Muscle of arm (tissue), 14 donors: ENCODE measurements at places on chromosomes 5 and 9. TPM values are rescaled to one million over a fixed set of nuclear protein-coding genes. Genes with fewer than 3 reads are reported as not detected.
A peak's percentile ranks its signal among the peaks of the same experiment; 100 is the strongest.

Gene LIX1
- polyA plus RNA-seq: 7.9 TPM

Gene CDC42SE2
- 28.9 TPM for polyA plus RNA-seq

Gene PAEP
- polyA plus RNA-seq: not detected

Gene ANKRD34B
- 0.76 TPM for polyA plus RNA-seq

Gene ZDHHC21
- polyA plus RNA-seq: 14.7 TPM

Gene FAXDC2
- 13.1 TPM for polyA plus RNA-seq

Gene SOWAHA
- not detected for polyA plus RNA-seq

Gene HRCT1
- polyA plus RNA-seq: 0.65 TPM

Gene SAXO1
- polyA plus RNA-seq: 0.15 TPM

Gene ATP6V1G1
- not detected for polyA plus RNA-seq

Gene ENC1
- 25.9 TPM for polyA plus RNA-seq

DNA sequence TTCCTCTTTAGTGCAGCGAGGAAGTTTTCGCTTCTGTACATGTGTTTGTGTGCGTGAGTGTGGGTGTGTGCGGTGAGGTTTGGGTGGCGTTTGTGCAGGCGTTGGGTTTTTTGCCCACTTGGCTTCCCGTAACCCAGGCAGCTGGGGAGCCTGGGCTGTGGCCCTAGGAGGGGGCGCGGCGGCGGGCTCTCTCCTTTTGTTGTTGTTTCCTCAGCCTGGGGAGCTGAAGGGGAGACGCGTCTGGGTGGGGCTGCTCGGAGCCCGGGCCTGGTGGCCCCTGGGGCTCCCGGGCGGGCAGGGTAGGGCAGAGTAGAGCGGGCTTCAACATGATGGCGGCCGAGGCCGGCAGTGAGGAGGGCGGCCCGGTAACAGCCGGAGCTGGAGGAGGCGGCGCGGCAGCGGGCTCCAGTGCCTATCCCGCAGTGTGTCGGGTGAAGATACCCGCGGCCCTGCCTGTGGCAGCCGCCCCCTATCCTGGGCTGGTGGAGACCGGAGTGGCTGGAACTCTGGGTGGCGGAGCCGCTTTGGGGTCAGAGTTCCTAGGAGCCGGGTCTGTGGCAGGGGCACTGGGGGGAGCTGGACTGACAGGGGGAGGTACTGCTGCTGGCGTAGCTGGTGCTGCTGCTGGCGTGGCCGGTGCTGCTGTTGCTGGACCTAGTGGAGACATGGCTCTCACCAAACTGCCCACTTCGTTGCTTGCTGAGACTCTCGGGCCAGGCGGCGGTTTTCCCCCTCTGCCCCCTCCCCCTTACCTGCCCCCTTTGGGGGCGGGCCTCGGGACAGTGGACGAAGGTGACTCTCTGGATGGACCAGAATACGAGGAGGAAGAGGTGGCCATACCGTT, 665 bp downstream of the RASA1 start:
- peak; percentile 76 for DNase-seq

DNA sequence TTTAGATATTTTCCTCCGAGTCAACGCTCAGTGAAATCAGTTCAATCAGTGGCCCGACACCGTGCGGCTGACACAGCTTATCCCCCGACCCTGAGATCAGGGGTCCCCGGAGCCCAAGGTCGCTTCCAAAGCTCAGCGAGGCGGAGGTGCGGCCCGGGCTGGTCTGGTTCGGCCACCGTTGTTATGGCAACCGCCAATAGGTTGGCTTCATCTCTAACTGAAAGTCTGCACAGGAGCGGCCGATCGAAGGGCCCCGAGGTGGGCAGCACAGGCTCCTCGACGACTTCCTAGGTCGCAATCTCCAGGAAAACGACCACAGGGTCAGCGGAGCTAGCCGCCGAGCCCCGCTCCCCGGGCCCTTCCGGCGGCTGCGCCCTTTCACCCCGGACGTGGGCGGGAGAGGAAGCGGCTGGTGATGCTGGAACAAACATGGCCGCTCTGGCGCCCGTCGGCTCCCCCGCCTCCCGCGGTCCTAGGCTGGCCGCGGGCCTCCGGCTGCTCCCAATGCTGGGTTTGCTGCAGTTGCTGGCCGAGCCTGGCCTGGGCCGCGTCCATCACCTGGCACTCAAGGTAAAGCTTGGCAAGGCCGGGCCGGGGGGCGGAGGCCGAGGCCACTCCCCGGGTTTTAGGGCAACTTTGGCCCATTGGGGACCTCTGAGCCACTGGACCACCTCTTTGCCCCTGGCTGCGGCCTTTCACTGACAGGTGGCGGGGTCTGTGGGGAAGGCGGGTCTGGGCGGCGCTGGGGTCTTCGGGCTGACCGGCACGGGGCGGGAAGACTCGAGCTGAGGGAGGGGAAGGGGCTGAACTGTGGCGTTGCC, at the start of gene GPR107:
GPR107 (plus strand) TSS at position 403 of the 821 bp plus-strand sequence; CDS start at position 430, 27 bp downstream.
- peak; percentile 79 for DNase-seq

DNA sequence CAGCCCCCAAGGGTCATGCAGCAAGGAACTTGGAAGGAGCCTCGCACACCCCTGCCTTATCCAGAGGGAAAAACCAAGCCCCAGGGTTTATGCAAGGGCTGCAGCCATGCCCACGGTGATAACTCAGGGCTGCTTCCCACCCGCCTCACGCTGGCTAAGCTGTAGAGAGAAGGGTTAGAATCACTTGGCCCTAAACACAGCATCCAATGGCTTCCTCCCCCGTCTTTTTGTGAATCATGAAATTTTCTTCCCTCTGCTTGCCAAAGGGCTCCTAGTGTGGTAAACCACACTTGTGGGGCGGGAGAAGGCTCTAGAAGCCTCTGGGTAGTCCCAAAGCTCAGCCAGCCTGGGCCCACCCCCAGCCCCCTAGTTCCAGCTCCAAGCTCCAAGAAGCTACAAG, 55.9 kb upstream of the ORM1 start:
- DNase-seq: no peak

- DNase-seq: no peak
Observed at GRCh38 chr5:40288800-40289485, 390.8 kb upstream of the PTGER4 start.

DNA sequence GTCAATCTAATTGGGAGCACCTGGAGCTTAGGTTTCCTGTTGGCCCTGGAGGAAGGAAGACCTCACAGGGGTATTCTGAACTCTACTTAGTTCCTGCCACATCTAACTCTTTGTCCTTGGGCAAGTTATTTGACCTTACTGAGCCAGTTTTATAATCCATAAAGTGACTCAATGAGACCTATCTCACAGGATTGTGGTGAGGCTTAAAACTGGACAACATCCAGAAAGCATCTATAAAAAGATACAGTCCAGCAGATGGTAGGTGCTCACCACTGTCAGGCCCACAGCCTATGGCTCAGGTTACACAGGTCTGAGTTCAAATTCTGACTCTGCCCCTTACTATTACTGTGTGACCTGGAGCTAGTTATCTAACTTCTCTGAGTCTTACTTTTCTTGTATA, 23.3 kb downstream of the KCNV2 start:
- DNase-seq: no peak

DNA sequence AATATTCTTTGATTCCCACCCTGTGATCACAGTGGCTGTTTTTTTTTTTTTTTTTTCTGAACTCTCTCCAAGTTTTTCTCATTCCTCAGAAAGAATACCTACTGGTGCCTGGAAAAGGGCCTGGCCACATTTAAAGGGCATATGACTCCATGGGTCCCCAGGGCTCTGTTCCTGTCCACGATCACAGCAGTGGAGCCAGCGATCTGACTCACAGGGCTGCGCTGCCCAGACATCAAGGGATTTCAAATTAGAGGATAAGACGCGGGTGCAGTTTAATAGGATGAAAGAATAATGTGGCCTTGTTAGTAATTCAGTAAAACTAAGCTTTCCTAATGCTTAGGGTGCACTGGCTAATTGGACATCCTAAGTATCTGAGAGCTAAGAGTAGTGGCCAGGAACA, 175.1 kb upstream of the MSX2 start:
- DNase-seq: no peak

- no peak for DNase-seq
Observed at GRCh38 chr9:128206484-128206883, 3.3 kb downstream of the DNM1 start.

GRCh38 chr5:110727025-110727314, 499 bp upstream of the TMEM232 start:
- DNase-seq: peak; percentile 3

DNA sequence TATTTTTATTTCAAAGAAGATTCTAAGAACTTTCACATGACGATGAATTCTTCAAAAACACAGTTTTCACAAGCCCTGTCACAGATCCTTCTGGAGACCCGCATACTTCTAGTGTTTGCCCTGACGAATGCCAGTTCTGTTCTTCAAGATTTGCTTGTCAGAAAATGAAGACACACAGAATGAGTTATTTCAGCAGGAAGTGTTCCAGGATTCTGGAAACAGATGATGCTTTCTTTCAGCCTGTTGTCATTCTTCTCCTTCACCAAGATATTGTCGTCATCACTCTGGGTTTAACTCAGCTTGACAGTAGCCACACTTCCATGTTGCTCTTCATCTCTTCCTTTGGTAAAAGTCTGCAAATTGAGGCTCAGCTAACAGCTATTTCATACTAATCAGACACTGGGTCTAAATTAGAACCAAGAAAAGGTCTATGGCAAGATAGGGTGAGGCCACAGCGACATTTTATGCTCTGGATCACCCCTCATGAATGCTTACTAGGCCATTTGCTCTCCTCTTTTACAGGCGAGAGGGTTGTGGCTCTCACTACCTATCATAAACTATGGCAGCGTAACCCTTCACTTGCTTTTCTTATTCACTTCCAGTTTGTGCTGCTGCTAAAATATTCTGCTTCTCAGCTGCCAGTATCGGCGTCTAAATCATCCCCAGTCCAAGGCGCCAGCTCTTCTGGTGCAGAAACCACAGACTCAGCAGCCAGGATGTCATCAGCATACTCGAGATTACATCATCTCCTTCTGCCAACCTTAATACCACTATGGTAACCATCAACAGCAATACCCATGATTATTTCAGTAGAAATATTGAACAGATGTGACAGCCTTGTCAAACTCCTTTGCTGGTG, 159.6 kb upstream of the TBCA start:
- DNase-seq: no peak

- no peak for DNase-seq
Observed at GRCh38 chr5:761854-762710, 22.4 kb downstream of the ZDHHC11B start.

- DNase-seq: no peak
Observed at GRCh38 chr5:169950333-169950732, 30.0 kb downstream of the INSYN2B start.

DNA sequence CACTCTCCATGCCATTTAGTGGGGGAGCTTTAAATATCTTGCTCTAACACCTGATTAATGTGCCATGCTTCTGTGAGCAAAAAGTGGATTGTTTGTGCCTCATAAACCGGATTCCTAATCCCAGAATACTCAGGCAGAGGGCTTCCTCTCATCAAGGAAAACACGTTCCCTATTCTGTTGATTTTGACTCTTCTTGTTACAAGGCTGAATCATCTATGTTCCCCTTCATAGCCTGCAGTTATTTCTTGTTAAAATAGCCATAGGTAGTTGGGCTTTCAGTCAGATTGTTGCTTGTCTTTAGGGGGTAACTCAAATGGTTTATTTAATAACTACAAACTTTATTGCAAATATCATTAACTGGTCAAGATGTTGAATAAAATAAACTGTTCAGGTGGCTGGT, 26.6 kb downstream of the ROPN1L start:
- DNase-seq: no peak

DNA sequence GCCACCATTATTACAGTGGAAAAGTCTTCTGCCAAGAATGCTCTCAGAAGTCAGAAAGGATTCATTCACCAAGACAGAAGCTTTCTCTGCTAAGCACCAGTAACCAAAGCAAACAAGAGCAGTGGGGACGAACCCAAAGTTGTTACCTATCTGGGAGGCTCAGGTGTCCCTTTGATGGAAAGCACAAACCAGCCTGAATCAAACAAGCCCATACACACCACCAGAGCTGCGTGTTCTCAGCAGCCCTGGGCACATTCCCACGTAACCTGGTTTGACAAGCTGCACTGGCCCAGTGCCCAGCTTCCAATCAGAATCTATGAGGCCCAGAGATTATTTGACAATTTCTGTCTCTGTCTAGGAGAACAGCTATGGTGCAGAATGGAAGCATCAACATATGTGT, 252.6 kb downstream of the ACTL7B start:
- DNase-seq: no peak

GRCh38 chr5:4191041-4191440, 595.4 kb downstream of the IRX1 start:
- DNase-seq: no peak

DNA sequence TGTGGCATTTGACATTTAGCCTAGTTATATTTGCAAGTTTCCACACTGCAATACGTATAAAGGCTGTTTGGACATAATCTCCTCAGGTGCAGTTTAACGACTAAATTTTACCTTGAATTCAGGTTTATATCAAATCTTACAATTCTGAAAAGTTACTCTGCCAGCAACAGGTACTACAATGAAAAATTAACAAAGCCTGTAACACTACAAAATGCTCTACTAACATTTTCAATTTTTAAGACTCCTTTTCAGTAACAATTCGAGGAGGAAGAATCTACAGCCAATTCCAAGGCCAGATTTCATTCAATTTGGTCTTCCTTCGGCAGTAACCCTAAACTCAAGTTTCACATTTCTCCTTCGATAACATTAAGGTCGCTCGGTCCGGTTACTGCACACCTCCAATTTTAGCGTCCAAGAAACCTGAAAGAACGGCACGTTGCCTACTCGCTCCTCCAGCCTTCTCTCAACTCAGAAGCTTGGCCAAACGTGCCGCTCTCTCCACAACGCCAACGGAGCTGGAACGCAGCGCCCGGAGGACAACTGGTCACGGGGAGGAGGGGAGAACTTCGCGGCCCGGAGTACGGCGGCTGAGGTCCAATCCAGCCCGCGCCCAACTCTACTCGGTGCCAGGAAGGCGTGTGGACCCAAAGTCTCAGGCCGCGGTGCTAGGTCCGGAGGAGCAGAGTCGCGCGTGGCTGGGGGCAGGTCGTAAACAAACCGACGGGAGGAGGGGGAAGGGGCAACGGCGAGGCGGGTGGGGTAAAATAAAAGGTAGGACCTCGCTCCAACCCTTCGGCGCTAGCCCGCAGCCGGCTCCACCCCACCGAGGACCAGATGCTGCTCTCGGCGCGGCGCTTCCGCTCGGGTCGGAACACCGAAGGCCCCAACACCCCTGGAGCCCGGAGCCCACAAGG, 681 bp downstream of the FNIP1 start:
- DNase-seq: peak; percentile 54

DNA sequence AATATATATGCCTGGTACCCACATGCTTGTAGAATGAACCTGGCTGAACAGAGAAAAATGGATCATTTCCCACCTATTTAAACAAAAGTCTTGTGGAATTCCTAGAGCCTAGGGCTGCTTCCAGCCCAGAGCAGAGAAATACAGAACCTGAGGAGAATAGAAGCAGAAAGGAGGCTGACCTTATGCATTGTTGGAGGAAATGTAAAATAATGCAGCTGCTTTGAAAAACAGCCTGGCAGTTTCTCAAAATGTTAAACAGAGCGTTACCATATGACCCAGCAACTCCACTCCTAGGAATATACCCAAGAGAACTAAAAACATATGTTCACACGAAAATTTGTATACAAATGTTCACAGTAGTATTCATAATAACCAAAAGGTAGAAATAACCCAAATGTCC, 15.1 kb downstream of the MAPKAP1 start:
- DNase-seq: peak; percentile 40

- no peak for DNase-seq
Observed at GRCh38 chr5:33276628-33276950, 164.2 kb upstream of the TARS1 start.

- DNase-seq: peak; percentile 60
Observed at GRCh38 chr5:138974227-138975063, 99.3 kb upstream of the LRRTM2 start.
